Activated CD4-positive, alpha-beta T cell treated with anti-CD3 and anti-CD28 coated beads, Interleukin-2, amount 10 ng/mL, durations not matched to agents 24 days and 14 days (primary cell): ENCODE measurements at places on chromosomes 12 and 14. TPM values are rescaled to one million over a fixed set of nuclear protein-coding genes. Genes with fewer than 3 reads are reported as not detected.

- DNase-seq: no peak
Measured at GRCh38 chr12:72148709-72149108, 123.5 kb upstream of the TRHDE start.

DNA sequence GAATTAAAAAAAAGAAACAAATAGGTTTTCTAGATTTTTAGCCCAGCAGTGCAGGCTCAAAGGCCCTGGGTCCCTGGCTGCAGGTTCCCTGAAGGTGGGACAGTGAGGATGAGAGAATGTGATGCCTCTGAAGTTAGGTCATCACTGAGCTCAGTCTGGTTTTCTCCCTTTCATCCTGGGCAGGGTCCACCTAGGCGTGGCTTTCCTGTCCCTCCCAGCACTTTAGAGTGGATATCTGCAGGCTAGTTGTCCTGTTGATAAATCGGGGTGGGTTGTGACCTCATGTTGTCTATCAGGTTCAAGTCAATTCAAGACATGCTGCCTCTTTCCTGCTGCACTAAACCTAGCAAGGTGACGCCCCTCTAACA lies 60.9 kb downstream of the MAP1LC3B2 start:
- DNase-seq: no peak

Gene ADCY6
- 0.14 and 0.73 TPM in 2 replicates for total RNA-seq

- DNase-seq: no peak
Measured at GRCh38 chr14:70653662-70654061, 11.9 kb downstream of the TTC9 start.

- no peak for DNase-seq
Measured at GRCh38 chr14:75630695-75631452, 29.8 kb downstream of the ERG28 start.

Gene RNF212B
- not detected in 2 replicates for total RNA-seq

GRCh38 chr12:67386869-67387565 lies 117.9 kb downstream of the CAND1 start:
- no peak for DNase-seq

Gene JDP2
- total RNA-seq: 1.1 and 1.4 TPM in 2 replicates
